ENCODE measurements at places on chromosomes 4 and X. TPM values are rescaled to one million over a fixed set of nuclear protein-coding genes. Genes with fewer than 3 reads are reported as not detected.

DNA sequence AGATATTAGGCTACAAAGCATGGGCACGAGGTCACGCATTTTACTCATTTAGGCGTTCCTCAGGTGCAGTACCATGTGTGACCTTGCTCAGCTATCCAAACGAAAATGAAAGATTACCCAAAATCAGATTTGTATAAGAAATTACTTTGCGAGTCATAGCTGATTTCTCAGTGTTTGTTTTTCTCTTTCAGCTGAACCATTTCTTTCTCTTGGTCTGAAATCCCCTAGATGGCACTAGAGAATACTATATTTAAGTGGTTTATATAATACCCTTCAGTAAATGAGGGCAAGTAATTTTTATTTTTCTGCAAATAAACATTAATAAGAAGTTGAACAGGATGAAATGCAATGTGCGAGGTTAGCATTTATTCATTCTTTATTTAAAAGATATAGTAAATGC, 496.6 kb downstream of the STIM2 start:
- DNase-seq: no peak
- no peak overlapping the region for H3K27ac ChIP-seq
- H3K4me3 ChIP-seq: no peak overlapping the region
- H3K27me3 ChIP-seq: no peaks in the 10 kb centered on the region
- H3K36me3 ChIP-seq: no peaks in the 10 kb centered on the region

GRCh38 chr4:6446538-6447451, 25.6 kb downstream of the PPP2R2C start:
- no peak overlapping the region for H3K27ac ChIP-seq
- DNase-seq: no peak
- H3K4me1 ChIP-seq: peaks cover 15% of the 10 kb centered on the region
- no peaks in the 10 kb centered on the region for H3K36me3 ChIP-seq
- H3K4me3 ChIP-seq: no peak overlapping the region
- no peaks in the 10 kb centered on the region for H3K27me3 ChIP-seq

DNA sequence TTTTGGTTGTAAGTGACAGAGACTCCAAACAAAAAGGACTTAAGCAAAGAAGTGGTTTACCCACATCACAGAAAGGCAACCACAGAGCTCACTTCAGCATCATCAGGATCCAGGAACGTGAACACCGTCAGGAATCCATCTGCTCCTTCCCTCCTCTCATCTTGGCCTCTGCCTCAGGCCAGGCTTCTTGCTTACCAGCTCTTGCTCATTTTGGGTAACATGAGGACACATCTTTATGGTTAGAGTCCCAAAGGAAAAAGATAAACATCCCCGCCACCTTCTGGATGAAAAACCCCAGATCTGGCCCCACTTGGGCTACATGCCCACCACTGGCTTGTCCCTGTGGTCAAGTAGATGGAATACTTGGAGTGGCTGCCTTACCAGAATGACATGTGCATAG, 176.8 kb upstream of the RPL34 start:
- H3K27ac ChIP-seq: no peak overlapping the region
- no peaks in the 10 kb centered on the region for H3K36me3 ChIP-seq
- H3K4me1 ChIP-seq: no peaks in the 10 kb centered on the region
- DNase-seq: no peak

DNA sequence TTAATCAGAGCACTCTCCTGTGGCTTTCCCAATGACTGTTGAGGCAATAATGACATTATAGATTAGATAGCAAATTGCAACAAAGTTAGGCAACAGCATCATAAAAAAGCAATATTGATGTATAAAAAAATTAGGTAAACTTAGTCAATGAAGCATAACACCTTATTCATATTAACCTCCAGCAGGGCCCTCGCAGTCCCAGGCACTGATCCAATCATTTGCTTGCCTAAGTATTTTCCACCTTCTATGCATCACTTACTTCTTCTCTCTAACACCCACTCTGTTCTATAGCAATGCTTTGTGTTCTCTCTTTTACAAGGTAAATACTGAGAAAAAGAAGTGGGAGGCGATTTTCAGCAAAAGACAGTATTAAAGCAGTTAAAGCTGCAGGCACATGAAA, 833.5 kb upstream of the ADGRL3 start:
- H3K4me3 ChIP-seq: no peak overlapping the region
- no peak for DNase-seq
- no peaks in the 10 kb centered on the region for H3K36me3 ChIP-seq
- H3K27ac ChIP-seq: no peak overlapping the region

- H3K27me3 ChIP-seq: no peaks in the 10 kb centered on the region
- peaks cover 48% of the 10 kb centered on the region for H3K36me3 ChIP-seq
- H3K4me1 ChIP-seq: no peaks in the 10 kb centered on the region
- no peak overlapping the region for H3K4me3 ChIP-seq
Observed at GRCh38 chr4:102598086-102598761, 97.1 kb downstream of the NFKB1 start.

- H3K27ac ChIP-seq: no peak overlapping the region
- H3K4me3 ChIP-seq: no peak overlapping the region
- H3K27me3 ChIP-seq: no peaks in the 10 kb centered on the region
- DNase-seq: no peak
- no peaks in the 10 kb centered on the region for H3K4me1 ChIP-seq
Observed at GRCh38 chr4:164377277-164377676, 376.7 kb upstream of the SMIM31 start.

GRCh38 chrX:100829730-100830129, 9.5 kb downstream of the CSTF2 start:
- no peaks in the 10 kb centered on the region for H3K4me1 ChIP-seq
- H3K27ac ChIP-seq: no peak overlapping the region
- no peak for DNase-seq
- H3K27me3 ChIP-seq: no peaks in the 10 kb centered on the region

DNA sequence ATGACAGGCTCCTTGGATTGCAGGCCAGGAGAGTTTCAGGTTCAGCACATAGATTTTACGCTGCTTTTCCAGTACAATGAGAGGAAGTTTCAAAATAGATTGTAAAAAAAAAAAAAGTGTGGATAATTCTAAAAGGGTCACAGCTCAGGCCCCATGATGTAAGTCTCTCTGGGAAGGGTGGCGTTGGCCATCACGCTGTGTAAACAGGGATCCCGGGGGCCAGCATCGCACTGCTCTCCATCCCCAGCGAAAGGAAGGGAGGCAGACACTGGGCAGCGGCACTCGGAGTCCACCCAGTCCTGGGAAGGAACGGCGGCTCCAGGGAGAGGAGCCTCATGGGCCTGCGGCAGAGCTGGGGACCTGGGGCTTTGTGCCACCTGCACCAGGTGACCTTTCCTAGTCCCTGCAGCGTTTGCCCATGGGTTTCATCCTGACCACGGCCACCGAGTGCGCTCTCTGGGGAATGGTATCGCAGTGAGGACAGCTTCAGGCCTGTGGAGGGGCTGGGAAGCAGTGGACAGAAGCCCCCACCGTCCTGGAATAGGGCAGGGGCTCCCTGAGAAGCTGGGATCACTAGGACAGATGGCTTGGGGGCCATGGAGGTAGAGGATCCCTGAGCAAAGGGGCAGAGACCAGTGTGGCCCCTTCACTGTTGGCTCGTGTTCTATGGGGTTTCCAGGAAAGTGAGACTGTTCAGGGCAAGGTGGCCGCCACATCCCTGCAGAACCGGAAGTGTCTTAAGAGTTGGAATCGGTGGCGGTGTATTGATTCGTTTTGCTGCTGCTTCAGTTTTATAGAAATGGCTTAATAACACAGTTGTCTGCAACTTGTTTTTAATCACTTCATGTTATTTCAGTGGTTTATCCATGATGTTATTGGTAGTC, 38.9 kb downstream of the RGS12 start:
- H3K27ac ChIP-seq: peak overlapping the region; percentile 47
- no peak overlapping the region for H3K4me3 ChIP-seq
- peak; percentile 54 for DNase-seq
- H3K36me3 ChIP-seq: no peaks in the 10 kb centered on the region
- no peaks in the 10 kb centered on the region for H3K27me3 ChIP-seq

GRCh38 chr4:592825-593520, 16.9 kb upstream of the TMEM271 start:
- no peak overlapping the region for H3K4me3 ChIP-seq
- no peaks in the 10 kb centered on the region for H3K27me3 ChIP-seq
- H3K27ac ChIP-seq: no peak overlapping the region
- no peaks in the 10 kb centered on the region for H3K4me1 ChIP-seq
- no peaks in the 10 kb centered on the region for H3K36me3 ChIP-seq

DNA sequence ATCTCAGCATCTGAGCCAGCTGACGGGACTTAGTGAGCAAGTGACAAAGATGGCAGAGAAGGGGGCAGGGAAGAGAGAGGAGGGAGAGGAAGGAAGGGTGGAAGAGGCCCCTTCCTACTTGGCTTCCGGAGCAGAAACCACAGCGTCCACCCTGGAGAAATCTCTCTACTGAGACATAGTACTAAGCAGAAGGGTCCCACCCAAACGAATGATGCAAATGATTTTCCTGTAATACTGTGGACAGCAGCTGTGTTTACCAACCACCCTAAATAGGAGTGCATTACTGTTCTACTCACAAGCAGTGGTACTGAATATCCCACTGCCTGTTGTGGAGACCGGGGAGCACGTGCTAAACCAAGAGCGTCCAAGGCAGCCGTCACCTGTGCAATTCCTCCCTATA, 29.4 kb downstream of the DTHD1 start:
- H3K27me3 ChIP-seq: no peaks in the 10 kb centered on the region
- H3K4me3 ChIP-seq: no peak overlapping the region
- H3K27ac ChIP-seq: no peak overlapping the region
- no peaks in the 10 kb centered on the region for H3K4me1 ChIP-seq

- peaks cover 6% of the 10 kb centered on the region for H3K27me3 ChIP-seq
- H3K36me3 ChIP-seq: no peaks in the 10 kb centered on the region
- no peak for DNase-seq
- no peak overlapping the region for H3K4me3 ChIP-seq
- H3K4me1 ChIP-seq: no peaks in the 10 kb centered on the region
Observed at GRCh38 chrX:53004038-53004437, 44.6 kb upstream of the GPR173 start.

GRCh38 chrX:75067931-75068330, 88.2 kb downstream of the ABCB7 start:
- no peaks in the 10 kb centered on the region for H3K36me3 ChIP-seq
- H3K4me3 ChIP-seq: no peak overlapping the region
- no peaks in the 10 kb centered on the region for H3K4me1 ChIP-seq
- H3K27me3 ChIP-seq: no peaks in the 10 kb centered on the region
- H3K27ac ChIP-seq: no peak overlapping the region

- H3K36me3 ChIP-seq: no peaks in the 10 kb centered on the region
- H3K4me1 ChIP-seq: no peaks in the 10 kb centered on the region
- no peak overlapping the region for H3K4me3 ChIP-seq
- no peak overlapping the region for H3K27ac ChIP-seq
- DNase-seq: no peak
Observed at GRCh38 chr4:6180841-6181631, 19.3 kb downstream of the JAKMIP1 start.

The ODAPH gene
- total RNA-seq: not detected

The IL21 gene
- total RNA-seq: not detected

The DCAF8L2 gene
- total RNA-seq: not detected

The USP46 gene
- 28.0 TPM for total RNA-seq

The NLGN3 gene
- total RNA-seq: 0.98 TPM
